ENCODE measurements at places on chromosomes 3 and 15.

DNA sequence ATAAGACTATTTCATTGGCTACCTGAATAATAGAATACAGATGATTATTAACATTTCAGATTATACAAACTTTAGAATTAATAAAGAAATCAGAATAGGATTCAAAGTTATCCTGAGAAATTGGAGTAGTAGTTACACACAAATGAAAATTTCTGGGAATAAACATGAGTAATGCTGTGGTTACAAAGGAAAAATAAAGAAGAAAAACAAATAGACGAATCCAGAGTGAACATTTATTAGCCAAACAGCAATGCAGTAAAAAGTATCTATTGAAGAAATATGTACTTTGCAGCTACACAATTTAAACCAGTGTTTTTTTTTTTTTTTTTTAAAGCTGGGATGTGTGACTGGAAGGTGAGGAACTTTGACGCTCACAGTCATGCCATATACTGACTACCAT, 1159.2 kb downstream of the TUSC7 start:
- no peak for DNase-seq

GRCh38 chr3:68378631-68379030, 553.7 kb downstream of the TAFA4 start:
- DNase-seq = no peak

GRCh38 chr15:66802025-66803001, 100.3 kb downstream of the SMAD6 start:
- DNase-seq = no peak

- DNase-seq = no peak
Measured at GRCh38 chr3:137222736-137223225, 265.0 kb downstream of the IL20RB start.

- no peak for DNase-seq
Measured at GRCh38 chr3:14278799-14279625, 100.4 kb downstream of the LSM3 start.

GRCh38 chr15:48469271-48469670, 138.0 kb downstream of the DUT start:
- no peak for DNase-seq

GRCh38 chr3:124639406-124640237, 90.6 kb upstream of the UMPS start:
- DNase-seq = peak; percentile 11

- peak; percentile 45 for DNase-seq
Measured at GRCh38 chr3:163056874-163057497, 1560.4 kb downstream of the OTOL1 start.

DNA sequence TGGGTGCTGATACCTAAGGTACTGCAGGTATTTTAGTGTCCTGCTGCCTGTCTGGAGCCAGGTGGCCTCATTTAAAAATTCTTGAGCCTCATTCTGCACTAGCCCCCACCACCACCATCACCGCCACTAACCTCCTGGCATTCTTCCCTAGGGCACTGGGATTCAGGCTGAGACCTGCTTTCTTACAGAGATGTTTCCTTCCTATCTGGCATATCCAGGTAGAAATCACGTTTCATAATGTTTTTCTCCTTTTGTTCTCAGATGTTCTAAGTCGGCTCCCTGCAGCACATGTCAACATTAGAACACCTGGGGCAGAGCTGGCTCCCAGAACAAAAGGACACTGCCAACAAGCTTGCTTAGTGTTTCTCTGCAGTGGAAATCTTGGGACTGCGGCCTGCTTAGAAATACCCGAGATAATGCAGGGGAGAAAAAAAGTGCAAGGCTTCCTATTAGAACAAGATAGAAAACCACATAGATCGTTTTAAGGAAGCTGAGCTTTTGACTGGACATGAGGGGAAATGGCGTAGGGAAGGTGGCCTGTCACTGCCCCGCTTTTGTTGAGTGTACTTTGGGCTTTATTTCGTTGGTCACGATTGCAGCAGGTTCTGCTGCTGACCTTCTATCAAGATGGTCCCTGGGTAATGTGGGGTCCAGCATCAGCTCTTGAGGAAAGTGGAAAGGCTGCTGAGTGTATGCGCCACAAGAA, 59.6 kb upstream of the PPARG start:
- DNase-seq = no peak

- no peak for DNase-seq
Measured at GRCh38 chr3:43580181-43580580, 41.6 kb downstream of the ANO10 start.

DNA sequence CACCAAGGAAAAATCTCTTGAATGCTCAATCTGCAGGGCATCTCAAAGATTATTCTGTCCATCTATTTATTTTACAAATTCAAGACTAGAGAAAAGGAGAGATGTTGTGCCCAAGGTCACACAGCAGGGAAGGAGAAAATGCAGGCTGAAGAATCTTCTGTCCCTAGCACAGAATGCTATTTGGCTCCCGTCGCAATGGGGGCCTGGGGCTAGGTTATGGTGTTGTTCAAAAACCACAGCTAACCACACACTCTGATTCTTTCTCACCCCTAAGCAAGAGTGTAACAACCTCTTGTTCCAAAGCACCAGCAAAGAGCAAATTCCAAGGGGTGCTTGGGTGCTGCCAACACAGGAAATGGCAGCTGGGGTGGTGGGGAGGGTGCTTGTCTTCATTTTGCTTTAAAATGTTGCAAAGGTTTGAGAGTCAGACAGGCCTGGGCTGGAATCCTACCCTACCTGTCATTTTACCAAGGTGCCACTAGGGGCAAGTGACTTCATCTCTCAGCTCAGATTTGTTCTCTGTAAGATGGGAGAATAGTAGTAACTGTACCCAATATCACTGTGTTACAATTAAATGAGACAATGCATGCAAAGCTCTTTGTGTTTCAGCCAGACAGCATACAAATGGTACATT, 112.5 kb downstream of the ADAMTS9 start:
- DNase-seq = peak; percentile 2

- no peak for DNase-seq
Measured at GRCh38 chr3:116614795-116615362, 94.7 kb upstream of the TUSC7 start.

- no peak for DNase-seq
Measured at GRCh38 chr15:29631076-29632070, 190.9 kb downstream of the TJP1 start.

GRCh38 chr3:48709051-48709461, 8.0 kb downstream of the IP6K2 start:
- DNase-seq = no peak

DNA sequence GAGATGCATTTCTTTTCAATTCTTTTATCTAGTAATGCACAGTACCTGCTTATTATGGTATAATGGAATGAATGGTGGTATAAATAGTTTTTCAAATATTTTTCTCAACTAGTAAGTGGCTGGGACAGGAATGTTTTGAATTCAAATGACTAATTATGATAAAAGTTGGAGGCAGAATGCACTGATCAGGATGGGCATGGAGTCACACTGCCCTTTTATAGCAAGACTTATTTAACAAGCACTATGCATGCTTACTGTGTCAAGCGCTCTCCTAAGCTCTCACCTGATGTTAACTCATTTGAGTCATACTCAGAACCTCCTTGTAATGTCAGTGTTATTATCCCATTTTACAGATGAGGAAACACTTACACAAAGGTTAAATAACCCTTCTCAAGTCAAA, 221.8 kb downstream of the FEZF2 start:
- no peak for DNase-seq

DNA sequence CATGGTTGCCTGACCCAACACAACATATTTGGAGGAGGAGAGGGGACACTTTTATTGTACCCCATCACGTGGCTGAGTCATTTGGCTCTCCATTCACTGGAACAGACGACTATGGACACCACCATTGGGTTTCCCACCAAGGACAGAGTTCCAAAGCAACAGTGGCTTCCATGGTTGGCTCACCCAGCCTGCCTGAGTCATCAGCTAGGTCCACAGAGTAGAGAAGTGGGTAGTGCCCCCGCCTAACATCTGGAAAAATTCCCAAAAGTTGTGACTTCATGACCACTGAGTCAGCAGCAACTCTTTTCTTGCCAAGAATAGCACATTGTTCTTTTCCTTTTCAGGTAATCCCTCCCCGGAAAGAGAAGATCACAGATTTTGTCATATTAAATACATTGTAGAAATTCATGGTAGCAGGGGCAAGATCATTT, 3.0 kb upstream of the PPP1R2 start:
- peak; percentile 42 for DNase-seq

DNA sequence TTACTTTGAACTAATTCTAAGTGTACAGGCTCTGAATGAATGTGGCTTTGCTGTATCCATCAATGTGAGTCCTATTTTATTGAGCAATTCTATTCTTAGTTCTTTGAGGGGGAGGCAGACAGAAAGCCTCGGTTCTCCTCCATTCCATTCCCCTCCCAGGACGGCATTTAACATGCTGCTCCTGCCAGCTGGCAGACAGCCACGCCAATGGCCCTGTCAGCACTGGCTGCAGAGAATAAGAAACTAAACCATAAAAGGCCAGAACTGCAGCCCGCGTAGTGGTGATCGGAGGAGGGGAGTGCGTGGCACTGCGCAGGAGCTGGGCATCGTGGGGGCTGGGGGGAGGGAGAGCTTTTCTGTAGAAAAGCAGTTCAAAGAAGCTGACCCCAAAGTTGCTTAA, 76.0 kb upstream of the HACD2 start:
- no peak for DNase-seq

GRCh38 chr3:71304684-71305083, 278.8 kb downstream of the FOXP1 start:
- DNase-seq = peak; percentile 44

DNA sequence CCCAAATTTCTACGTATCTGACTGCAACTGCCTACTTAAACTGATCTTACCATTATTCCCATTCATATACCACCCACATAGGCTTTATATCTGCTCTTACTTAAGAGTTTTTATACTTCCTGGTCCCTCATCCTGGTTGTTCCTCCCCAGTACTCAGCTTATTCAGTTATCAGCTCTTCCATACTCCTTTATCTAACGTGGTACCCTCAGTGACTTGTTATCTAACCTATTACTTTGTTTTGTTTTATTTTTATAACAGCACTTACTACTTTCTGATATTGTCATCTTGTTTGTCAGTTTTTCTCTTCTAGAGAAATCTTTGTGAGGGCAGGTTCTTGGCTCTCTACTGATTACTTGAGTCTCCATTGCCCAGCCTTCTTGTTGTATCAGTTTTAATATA, 100.6 kb downstream of the ZNF609 start:
- no peak for DNase-seq

- DNase-seq = peak; percentile 20
Measured at GRCh38 chr3:194103505-194103904, 32.4 kb upstream of the HES1 start.

- DNase-seq = no peak
Measured at GRCh38 chr3:127733781-127734180, 61.0 kb downstream of the ABTB1 start.

DNA sequence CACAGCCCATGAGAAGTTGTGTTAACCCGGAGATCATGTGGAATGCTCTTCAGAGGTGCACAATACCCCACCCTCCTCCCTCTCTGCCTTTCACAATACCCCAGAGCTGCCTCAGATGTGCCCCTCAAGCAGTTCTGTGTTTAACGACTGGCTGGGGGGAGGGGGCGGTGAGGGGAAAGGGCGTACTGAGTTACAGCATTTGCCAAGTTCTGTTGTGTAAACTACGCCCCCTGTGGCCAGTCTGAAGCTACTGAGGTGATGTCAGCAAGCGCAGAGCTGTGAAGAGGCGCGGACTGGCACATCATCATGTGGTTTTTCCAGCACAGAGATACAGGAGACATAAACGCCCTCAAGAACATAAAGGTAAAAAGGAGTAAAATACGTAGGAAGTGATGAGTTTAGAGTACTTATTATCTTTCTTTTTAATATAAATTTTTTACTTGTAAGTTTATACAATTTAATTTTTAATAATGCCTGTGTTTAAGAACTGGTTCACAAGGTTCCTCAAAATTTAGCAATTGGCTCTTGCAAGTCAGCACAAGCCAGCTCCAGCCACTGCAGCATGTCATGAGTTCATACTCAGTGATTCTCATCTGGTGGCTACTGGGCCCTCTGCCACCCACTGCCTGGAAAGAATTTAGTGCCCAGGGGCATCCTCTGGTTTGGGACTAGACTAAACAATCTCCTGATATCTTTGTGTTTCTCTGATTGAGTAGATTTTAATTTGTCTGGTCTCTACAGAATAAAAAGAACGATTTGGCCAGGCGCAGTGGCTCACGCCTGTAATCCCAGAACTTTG, 1.7 kb downstream of the EPB42 start:
- peak; percentile 30 for DNase-seq

GRCh38 chr15:96349857-96350720, 19.6 kb downstream of the NR2F2 start:
- no peak for DNase-seq

GRCh38 chr3:63478990-63479660, 173.3 kb upstream of the SNTN start:
- DNase-seq = no peak

All from activated CD4-positive, alpha-beta T cell treated with anti-CD3 and anti-CD28 coated beads for 48 hours (primary cell).